Fibroblast of lung (primary cell): ENCODE measurements at places on chromosomes 6 and 20.

DNA sequence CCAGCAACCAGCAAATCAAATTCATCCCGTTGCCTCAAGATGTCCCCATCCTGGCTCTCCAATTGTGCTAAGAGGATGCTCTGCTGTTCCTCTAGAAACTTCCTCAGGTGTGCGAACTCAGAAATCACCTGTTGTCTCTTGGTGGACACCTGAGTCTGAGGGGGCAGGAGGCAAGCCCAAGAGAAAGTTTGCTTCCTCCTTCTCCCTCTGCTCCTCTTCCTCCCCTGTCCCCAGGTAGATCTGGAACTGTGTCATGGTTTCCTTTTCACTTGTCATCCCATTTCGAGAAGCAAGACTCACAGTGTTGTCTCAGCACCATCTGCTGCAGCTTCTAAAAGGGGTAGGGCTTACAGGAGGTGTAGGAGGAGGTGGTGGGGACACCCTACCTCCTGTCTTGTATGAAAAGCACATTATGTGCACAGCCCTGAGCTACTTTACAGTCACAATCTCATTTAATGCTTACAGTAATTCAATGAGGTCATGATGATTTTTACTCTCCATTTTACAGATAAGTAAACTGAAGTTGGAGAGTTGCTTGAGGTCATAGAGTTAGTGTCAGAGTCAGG lies 2.5 kb downstream of the TRIM10 start:
- no peak for DNase-seq

GRCh38 chr6:143110996-143111395 lies 50.3 kb downstream of the AIG1 start:
- peak; percentile 41 for DNase-seq

DNA sequence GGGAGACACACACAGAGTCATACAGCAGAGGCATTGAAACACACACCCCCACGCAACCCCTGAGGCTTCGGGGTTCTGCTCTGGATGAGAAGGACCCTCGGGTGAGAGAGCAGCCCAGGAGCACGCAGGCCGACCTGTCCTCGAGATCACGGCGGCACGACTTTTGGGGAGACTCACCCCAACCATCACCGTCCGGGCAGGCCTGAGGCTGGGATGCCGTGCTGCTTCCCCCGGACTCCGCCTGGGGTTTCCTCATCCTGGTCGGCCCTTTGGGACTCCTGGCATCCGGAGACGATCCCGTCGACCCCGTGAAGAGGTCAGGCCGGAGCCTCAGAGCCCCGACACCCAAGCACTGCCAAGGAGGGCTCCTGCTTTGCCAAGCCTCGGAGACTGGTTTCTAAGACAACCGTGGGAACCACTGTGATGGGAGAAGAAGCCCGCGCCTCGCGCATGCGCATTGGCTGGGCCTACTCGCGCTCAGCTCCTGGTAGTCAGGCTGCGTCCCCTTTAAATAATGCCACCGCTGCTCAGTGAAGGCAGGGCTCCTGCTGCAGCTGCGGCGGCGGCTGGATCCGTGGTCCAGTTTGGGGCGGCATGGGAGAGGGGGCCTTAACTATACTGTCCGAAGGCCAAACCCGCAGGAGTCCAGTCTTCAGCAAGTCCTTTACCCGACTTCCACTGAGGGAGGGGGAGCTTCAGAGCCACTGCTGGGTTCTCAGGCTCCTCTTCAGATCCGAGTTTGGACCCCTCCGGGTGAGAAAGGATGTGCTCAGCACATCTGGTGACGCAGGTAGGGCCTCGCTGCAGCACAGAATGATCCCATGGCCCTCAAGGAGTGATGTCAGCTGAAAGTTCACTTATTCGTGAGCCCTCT lies 171.4 kb upstream of the ZNF337 start:
- peak; percentile 50 for DNase-seq

- peak; percentile 53 for DNase-seq
Observed at GRCh38 chr20:57638173-57638894, 18.1 kb upstream of the ZBP1 start.

DNA sequence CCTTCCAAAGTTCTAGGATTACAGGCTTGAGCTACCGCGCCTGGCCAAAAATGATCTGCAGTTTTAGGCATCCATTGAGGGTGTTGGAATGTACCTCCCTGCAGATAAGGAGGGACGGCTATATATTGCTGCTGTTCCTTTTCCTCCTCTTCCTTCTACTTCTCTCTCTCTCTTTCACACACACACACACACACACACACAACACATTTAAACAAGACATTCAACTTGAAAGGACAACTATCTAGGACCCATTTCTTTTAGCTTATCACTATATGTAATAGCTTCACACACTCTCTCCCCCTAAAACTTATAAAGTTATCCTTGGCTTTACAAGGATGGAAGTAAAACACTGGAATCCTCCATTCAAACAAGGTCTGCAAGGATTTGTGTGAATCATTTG lies 260.6 kb downstream of the PHACTR1 start:
- DNase-seq, result no peak

DNA sequence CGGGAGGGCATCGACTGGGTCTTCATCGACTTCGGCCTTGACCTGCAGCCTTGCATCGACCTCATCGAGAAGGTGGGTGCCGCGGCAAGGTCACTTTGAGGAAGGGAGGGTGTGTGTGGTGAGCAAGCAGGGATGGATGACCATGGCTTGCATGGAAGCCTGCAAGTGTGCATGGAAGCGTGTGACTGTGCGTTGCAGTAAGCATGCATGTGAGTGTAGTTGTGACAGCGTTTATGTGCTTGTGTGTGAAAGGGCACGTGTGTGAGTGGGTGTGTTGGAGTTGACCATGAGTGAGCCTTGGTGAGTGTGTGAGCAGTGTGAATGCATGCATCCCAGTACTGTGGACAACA lies 32.5 kb downstream of the MYH7B start:
- no peak for DNase-seq

GRCh38 chr6:136228814-136229213 lies 21.3 kb downstream of the MTFR2 start:
- no peak for DNase-seq

DNA sequence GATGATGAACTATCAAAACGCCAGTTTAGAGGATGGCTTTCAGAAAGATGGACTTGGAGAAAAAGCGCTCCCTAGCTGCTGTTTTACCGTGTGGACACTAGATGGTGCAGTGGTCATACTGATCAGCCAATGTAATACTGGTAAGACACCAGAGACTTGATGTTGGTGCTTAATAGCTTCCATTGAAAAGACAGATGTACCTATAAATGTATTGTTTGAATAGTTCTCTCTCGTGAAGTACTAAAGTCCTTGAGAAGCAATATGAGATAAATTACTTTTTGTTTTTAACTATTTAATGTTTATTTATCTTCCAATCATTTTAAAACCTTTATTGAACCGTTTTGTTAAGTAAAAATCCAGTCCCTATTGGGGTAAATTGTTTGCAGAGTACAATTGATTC lies 63.9 kb upstream of the FUCA2 start:
- DNase-seq, result peak; percentile 66

- DNase-seq, result no peak
Observed at GRCh38 chr6:39050453-39051112, 2.0 kb downstream of the GLP1R start.

GRCh38 chr20:24836041-24836533 lies 113.0 kb upstream of the CST7 start:
- DNase-seq, result no peak

DNA sequence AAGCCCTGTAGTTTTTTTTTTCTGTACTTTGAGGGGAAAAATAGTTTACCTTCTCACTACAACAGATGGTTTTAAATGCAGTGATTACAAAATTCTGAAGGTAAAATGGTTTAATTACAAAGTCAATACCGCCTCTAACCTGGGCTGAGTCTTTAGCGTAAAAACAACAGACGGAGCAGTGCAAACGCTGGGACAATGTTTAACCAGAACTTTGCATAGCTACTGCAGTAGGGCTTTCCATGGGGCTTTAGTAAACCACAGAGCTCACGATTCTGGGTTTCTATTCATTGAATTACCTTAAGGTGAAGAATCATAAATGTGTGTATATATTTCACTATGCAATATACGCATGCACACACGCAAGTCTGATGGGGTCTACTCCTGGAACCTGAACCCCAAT lies 77.9 kb downstream of the RFX6 start:
- no peak for DNase-seq

GRCh38 chr6:42520786-42521607 lies 42.8 kb upstream of the UBR2 start:
- peak; percentile 19 for DNase-seq

- DNase-seq, result peak; percentile 69
Observed at GRCh38 chr6:160950507-160950906, 41.1 kb upstream of the MAP3K4 start.

DNA sequence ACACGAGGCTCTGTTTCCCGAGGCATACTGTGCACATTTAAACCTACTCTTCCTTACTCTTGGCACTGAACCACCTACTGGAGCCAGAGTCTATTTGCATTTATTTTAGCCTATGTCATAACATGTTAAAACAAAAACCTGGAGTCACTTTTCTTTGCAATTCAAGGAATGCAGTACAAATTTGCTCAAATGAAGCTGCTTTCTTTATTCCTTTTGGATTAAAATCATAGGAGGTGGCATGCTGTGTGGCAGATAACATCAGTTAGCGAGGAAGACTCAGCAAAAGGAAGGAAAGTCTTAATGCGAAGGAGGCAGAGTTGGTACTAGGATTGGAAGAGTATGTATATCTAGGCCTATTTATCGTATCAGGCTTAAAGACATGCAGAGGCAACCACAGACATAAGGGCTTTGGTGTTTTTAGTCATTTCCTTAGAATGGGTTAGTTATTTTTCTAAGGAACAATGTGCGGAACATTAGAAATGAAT lies 92.9 kb downstream of the SAMD3 start:
- DNase-seq, result no peak

GRCh38 chr20:62616728-62617621 lies 25.3 kb upstream of the SLCO4A1 start:
- DNase-seq, result peak; percentile 45

- no peak for DNase-seq
Observed at GRCh38 chr6:14384175-14384949, 266.8 kb downstream of the CD83 start.

DNA sequence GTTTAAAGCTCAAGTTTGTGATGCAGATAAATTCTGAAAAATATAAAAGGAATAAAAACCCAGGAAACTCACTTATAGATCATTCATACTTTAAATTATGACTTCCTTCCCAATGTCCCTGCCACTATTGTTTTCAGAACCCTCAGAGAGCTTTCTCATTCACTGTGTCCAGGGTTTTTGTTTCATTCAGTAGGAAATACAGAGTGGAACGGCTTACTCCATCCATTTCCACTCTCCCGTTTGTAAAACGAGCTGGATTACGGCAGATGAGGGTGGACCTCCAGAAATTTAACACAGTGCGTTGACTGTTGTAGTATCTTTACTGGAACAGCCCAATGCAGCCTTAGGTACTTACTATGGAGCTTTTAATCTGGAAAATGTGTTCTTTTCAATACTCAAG lies 23.6 kb downstream of the BPIFA1 start:
- no peak for DNase-seq
